T-cell (primary cell): ENCODE measurements at places on chromosomes 7 and 10.

DNA sequence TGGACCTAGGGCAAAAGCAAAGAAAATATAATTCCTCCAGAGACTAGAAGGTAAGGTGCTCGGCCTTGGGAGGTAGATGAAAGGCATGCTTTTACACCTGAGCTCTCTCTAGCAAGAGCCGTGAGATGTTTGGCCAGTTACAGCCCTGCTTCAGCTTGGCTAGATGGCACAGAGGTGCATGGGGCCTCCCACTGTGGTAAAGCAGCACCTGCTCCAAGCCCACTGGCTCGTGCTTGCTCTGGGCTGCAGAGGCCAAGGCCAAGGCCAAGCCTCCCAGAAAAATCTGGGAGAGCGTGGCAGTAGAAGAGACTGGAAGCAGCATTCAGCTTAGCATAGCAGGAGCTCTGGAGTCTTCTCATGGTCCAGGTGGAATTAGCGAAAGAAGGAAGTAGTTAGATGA, 31.0 kb upstream of the OPALIN start:
- DNase-seq = no peak

DNA sequence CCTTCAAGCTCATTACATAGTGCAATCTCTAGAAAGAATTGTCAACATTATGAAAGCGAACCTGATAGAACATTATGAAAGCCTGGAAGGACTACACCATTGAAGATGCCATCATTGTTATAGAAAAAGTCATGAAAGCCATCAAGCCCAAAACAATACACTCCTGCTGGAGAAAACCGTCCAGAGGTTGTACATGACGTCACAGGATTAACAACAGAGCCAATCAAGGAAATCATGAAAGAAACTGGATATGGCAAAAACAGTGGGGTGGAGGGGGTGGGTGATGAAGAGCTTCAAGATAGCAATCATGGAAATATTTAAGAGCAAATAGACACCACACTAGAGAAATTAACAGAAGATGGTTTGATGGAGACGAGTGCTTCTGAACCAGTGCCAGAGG, 45.7 kb downstream of the TOMM7 start:
- no peak for DNase-seq

DNA sequence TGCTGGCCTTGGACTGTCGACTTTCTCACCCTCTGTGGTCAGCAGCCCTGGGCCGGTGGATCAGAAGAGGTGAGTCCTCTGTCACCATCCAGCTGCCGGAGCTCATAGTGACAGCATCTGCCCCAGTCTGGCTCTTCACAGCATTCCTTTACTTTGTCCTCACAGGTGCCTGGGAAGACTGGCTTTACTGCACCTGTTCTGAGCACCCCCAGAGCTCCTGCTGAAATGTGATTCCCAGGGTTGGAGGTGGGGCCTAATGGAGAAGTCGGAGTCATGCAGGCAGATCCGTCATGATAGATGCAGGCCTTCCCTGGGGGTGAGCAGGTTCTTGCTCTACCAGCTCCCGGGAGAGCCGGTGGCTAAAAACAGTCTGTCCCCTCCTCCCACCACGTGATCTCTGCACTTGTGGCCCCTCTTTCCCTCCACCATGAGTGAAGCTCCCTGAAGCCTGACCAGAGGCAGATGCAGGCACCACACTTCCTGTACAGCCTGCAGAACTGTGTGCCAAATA, 171.5 kb downstream of the ZMYND11 start:
- no peak for DNase-seq

DNA sequence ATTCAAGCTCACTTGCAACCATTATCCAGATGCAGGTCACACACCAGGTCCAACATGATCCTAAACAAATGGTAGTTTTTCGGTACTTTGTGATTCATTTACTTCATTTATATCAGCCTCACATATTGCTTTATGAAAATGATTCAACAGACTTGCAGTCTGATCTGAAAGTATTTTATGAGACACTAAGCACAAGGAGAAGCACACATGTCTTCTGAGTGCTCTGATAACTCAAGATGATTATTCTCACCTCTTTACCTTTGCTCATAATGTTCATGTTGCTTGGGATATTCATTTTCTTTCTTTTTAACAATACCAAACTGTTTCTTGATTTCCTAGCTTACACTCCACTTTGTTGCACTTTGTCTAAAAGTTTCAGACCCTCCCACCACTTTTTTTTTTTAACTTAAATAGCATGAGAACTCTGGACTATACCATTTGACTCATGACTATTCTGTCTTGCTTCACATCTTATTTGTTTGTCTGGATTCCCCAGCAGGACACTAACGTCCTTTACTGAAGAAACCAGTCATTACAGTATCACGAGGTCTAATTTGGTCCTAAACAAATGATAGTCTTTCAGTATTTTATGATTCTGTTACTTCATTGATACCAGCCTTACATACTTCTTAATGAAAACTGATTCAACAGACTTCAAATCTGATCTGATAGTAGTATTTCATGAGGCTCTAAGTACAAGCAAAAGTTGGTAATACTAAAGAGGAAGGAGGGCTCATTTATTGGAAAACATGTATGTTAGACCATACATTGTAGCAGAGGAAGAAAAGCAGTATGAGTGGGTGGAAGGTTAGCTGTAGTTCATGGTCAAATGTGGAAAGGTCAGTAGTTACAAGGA, 171.8 kb upstream of the AHR start:
- DNase-seq = no peak

- no peak for DNase-seq
Measured at GRCh38 chr7:28695300-28696295, 262.5 kb downstream of the TRIL start.

DNA sequence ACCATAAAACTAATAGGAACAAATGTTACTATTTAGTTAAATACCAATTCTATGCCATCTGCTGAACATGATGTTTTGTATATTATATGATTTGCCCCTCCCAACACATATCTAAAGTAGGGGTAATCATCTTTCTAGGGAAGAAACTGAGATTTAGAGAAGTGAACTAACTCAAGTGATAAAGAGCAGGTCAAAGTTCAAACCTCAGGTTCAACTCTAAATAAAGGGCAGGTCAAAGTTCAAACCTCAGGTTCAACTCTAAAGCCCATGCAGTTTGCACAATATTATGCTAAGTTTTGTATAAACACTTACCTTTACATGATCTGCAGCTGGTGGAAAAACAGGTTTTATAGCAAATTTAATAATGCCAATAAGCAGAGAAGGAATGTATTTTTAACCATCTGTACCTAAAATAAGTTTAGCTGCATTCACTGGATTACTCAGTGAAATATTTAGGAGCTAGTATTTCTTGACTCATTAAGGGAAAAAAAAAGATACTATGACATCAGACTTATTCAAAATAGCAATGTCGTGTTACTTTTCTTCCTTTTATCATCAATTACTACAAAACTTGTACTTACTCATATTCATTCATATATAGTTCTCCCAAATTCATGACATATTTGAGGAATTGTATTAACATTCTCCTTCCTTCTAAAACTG, 1194.3 kb upstream of the CELF2 start:
- no peak for DNase-seq

- no peak for DNase-seq
Measured at GRCh38 chr10:132062116-132062515, 3.6 kb upstream of the JAKMIP3 start.

GRCh38 chr10:91076991-91077548, 143.4 kb upstream of the PCGF5 start:
- DNase-seq = no peak

- DNase-seq = no peak
Measured at GRCh38 chr7:141073173-141073640, 657 bp upstream of the TMEM178B start.

GRCh38 chr7:25389489-25390106, 161.3 kb upstream of the NPVF start:
- DNase-seq = no peak

GRCh38 chr10:123295644-123296043, 141.4 kb downstream of the BUB3 start:
- DNase-seq = no peak

GRCh38 chr7:29597266-29597665, 33.6 kb downstream of the PRR15 start:
- DNase-seq = no peak

- no peak for DNase-seq
Measured at GRCh38 chr10:6047847-6048246, 14.3 kb downstream of the IL2RA start.

- no peak for DNase-seq
Measured at GRCh38 chr10:96860631-96861277, 28.7 kb downstream of the LCOR start.

DNA sequence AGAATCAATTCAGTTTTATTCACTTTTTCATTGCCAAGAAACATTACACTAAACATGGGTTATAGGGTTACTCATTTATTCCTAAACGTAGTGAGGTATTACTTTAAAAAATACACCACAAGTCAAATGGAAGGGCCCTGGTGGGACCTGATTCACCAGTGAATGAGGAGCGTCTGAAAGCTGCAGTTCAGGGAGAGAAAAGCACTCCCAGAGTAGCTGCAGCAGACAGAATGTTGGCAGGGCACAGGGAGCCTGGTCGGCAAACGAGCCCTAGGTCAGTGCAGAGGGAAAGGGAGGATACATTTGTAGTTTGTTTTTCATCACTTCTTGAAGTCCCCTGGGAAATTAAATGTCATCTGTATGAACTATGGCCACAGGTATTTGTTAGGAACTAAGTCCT, 361.7 kb upstream of the ETV1 start:
- DNase-seq = no peak

DNA sequence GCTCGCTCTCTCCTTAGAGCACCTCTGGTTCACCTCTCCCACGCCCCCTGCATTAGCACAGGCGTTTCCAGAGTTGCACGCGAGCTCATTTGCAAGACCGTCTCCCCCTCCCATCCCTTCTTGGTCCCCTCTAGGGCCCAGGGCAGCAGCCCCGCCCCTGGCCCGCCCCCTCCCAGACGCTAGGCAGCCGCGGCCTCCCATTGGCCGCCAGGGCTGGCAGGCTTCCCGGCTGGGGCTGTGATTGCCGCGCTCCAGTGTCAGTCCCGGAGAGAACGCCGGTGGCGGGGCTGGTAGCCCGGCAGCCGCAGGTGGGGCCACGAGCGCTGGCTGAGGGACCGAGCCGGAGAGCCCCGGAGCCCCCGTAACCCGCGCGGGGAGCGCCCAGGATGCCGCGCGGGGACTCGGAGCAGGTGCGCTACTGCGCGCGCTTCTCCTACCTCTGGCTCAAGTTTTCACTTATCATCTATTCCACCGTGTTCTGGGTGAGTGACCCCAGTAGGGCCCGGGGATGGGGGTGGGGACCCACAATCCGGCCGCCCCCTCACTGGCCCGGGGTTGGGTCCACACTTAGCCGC, at the start of gene TSPAN15:
Gene TSPAN15 (plus strand): TSS at position 257 of the 575 bp plus-strand sequence. CDS start 130 bp downstream, at position 387.
- peak; percentile 79 for DNase-seq

- DNase-seq = peak; percentile 21
Measured at GRCh38 chr10:22681783-22682183, 32.6 kb downstream of the PIP4K2A start.

DNA sequence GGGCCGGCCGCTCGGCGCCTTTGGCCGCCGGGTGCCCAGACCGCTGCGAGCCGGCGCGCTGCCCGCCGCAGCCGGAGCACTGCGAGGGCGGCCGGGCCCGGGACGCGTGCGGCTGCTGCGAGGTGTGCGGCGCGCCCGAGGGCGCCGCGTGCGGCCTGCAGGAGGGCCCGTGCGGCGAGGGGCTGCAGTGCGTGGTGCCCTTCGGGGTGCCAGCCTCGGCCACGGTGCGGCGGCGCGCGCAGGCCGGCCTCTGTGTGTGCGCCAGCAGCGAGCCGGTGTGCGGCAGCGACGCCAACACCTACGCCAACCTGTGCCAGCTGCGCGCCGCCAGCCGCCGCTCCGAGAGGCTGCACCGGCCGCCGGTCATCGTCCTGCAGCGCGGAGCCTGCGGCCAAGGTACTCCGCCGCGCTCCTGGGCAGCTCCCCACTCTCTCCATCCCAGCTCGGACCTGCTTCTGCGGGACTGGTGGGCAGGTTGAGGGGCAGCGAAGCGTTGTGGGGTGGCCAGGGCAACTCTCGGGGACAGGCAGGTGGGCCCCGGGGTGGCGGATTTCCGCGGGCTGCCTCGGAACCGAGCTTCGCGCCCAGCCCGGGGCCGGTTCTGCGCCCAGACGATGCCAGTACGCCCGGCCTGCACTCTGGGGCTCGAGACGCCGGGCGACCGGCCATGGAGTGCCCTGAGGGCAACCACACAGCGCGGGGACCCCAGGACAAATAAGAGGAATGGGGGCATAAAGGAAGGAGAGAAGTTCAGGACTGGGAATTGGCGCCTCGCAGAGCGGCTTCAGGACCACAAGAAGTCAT, 578 bp downstream of the HTRA1 start:
- no peak for DNase-seq

GRCh38 chr10:79068203-79068561, 584 bp upstream of the ZMIZ1 start:
- DNase-seq = no peak

DNA sequence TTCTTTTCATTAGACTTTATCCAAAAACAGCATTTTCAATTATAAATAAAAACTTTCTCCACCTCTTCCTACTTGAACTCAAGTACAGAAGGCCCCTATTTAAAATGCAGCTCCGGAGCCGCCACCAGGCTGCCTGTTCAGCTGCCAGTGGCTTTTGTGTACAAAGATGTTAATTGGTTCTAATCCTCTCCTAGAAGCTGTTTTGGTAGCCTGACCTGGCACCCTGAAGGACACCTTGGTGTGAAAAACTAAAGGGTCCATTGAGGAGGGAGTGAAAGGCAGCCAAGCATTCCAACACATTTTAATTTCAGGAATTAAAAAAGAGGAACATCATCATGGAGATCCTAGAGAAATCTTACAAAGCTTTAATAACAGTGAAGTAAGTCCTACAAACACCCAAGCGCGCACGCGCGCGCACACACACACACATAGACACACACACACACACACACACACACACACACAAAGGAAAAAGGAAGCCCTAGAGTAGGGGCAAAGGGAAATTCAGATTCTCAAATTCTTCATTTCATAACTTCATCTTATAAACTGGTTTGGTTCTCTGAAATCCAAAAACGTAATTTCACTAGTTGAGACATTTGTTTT, 41.4 kb downstream of the VAX1 start:
- no peak for DNase-seq

GRCh38 chr7:18496341-18496700, 772 bp downstream of the HDAC9 start:
- no peak for DNase-seq

DNA sequence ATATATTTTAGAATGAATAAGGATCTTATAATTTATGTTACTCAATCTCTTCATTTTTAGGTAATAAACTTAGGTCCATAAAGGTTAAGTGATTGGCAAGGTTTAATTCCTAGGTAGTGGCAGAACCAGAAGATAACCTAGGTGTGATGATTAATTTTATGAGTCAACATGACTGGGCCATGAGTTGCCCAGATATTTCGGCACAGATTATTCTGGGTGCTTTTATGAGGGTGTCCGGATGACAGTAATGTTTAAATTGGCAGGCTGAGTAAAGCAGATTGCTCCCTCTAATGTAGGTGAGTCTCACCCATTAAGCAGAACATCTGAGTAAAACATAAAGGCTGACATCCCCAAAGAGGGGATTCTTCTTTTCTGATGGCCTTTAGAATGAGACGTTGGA, 1349.3 kb upstream of the CELF2 start:
- DNase-seq = no peak

GRCh38 chr7:156096771-156097538, 284.7 kb upstream of the SHH start:
- no peak for DNase-seq

- no peak for DNase-seq
Measured at GRCh38 chr10:96377816-96378294, 19.1 kb upstream of the OPALIN start.
